ENCODE measurements at places on chromosomes 5 and 9.

DNA sequence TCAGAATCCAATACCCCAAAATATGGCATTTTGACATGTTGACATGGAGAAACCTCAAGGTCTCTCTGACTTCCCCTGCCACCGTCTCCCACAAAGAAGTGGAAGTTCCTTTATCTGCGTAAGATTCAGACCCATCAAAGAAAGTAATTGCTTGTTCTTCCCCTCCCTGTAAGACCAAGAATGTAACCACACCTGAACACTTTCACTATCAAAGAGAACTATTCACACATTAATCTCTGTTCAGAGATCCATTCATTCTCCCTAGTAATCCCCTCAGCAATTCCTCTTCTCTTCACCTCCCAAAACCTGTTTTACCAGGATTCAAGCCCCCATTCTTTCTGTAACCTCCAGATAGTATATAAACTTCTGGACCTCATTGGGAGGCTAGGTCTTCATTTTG is 4.1 kb upstream of the SLC1A1 start:
- no peak for DNase-seq

GRCh38 chr5:141898448-141899049 is 20.3 kb upstream of the PCDH1 start:
- no peak for DNase-seq

GRCh38 chr9:135565141-135565628 is 3.6 kb downstream of the PAEP start:
- DNase-seq: no peak

GRCh38 chr5:68843624-68844364 is 250.0 kb upstream of the SLC30A5 start:
- no peak for DNase-seq

GRCh38 chr5:87103616-87104287 is 163.9 kb upstream of the RASA1 start:
- DNase-seq: no peak

GRCh38 chr9:99544526-99544925 is 277.2 kb upstream of the NR4A3 start:
- no peak for DNase-seq

DNA sequence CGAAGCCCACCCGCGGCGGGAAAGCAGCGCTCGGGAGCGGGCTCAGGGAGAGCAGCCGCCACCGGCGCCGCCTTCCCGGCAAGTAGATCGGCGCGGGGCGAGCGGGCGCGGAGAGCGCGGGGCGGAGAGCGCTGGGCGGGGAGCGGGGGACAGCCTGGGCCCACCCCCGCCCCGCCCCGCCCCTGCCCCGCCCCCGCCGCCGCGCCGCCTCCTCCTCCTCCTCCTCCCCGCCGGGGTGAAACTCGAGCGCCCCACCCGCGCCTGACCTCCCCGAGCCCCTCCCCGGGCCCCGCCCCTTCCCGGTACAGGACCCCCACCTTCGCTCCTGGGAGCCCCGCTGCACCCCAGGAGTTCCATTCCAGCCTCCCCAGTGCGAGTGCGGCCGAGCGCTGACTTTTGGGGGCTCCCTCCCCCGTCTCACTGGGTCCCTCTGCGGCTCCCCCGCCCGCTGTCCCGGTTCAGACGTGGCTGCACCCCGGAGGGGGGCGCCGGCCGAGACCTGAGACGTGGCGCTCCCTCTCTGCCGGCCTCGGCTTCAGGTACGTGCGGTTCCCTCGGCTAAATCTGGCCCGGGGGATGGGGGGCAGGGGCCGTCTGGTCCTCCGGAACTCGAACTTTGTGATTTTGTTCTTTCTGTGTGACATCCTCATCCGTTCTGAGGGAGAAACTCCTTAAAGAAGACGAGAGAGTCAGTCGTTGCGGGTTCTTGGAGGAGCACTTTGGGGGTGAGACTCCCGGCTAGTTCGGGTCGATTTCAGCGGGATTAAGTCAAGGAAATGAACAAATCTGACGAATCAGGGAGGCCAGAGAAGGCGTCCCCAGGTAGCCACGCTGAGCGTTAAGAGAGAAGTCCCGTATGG is at the start of gene SEMA5A:
Gene SEMA5A, minus strand, starts transcription at position 84 of the 860 bp plus-strand sequence. CDS start 166,129 bp downstream, outside the sequence.
- peak; percentile 59 for DNase-seq

DNA sequence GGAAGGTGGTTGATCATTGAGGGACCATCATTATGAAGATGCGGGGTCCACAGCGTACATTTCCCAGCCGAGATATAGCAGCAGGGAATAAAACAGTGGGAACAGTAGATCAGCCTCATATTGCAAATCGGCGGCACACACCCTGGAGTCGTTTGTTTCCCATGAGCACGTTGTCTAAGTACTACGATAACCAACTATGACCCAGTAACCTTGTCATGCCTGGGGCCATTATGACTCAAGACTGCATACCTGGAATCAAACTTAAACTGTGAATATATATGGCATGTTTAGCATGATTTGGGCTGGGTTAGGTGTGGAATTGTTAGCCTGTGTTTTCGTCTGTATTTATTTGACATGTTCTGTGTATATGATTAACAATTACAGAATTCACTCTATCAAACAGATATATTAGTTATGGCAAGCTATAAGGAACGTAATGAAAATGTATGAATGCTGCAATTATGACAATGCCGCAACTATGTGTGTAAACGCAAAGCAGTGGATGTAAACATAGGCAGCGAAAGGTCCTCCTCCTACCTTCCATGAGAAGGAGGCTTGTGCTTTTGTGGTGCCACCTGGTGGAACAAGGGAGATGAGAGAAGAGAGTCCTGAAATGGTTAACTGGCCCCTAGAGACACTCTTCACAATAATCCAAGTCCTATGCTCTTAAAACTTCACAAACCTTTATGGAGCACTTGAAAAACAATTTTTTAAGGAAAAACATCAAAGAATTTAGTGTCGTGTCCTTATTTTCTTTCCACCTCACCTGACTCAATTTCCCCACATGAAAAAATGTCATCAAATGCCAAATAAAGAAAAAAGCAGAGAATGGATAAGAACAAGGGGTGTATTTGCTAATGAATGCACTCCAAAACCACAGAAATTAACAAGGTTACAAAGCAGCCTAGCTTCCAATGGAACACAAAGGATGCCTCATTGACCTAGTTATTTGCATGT is 47.1 kb downstream of the SEMA5A start:
- DNase-seq: peak; percentile 63

DNA sequence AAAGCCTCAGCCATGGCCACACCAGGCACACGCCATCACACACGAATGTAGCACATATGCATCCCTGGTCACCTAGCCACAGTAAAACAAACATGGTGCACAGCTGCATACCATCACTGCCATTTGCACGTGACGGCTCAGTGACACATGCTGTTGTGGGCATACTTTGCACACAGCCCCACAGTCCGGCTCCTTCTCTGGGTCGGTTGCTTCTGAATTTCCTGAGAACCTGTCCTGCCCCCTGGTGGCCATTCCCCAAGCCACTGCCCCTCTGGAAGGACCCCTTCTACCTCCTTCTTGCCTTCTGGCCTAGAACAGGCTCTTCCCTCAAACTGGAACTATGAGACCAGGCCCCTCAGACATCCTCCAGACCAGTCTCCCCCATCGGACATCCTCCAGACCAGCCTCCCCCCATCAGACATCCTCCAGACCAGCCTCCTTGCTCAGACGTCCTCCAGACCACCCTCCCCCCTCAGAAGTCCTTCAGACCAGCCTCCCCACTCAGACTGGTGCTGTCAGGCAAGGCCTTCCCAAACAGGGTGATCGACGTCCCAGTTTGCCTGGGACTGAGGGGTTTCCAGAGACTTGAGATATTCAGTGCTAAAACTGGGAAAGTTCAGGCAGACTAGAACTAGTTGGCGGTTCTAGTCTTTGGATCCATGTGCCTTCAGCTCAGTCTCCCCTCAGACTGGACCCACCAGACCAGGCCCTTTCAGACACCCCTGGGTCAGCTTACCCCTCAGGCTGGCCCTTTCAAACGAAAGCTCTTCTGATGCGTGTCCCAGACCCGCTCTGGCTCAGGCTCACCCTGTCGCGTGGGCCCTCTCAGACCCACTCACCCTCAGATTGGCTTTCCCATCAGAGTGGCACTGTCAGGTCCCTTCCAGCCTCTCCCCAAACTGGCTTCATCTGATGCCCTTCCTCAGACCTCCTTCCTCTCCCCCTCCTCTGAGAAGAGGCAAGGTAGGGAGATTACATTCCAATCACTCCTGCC is 24.3 kb upstream of the ENHO start:
- peak; percentile 81 for DNase-seq

DNA sequence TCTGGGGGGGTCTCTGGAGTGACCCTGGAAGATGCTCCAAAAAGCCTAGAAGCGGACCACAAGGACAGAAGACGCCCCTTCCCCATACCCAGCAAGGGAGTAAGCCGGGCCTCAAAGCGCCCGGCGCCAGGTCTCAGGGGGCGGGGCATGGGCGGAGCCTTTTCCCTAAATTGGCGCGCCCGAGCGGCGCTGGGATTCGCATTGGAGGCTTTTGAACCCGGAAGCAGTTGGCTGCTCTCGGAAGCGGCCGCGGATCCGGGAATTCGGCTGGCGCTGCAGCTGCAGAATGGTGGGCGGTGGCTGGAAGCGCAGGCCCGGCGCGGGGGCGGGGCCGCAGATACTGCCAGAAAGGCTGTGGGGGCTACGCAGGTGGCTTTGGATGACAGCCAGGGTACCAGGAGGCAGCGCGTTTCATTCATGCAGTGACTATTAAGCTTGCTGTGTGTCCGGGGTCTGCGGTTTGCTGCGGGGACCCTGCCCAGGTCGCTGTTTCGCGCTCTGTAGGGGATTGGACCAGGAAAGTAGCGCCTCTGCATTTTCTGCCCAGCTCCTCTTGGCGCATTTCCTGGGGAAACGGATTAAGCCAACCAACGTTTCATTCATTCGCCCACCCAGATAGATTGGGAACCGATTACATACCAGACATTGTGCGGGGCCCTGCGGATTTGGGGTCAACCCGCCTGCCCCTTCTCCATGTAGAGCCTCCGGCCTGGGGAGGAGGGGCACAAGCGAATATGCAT is 83.0 kb upstream of the FREM1 start:
- peak; percentile 93 for DNase-seq

DNA sequence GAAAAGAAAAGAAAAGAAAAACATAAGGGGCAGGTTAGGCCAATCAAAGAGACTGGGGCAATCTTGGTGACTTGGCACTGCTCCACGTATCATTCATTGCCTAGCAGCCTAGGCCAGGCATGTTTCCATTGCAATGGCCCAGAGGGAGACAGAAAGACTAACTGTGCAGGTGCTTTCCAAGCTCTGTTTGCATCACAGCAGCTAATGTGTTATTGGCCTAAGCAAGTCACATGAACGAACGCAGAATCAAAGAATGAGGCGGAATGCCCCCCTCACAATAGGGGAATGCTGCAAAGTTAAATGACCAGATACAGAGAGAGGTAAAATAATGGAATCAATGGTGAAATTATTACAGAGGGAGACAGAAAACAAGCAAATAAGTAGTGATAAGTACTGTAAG is 11.1 kb upstream of the VPS13A start:
- no peak for DNase-seq

- DNase-seq: no peak
Measured at GRCh38 chr9:92610470-92611420, 59.2 kb downstream of the IPPK start.

- DNase-seq: no peak
Measured at GRCh38 chr9:91258451-91258850, 103.3 kb downstream of the AUH start.

DNA sequence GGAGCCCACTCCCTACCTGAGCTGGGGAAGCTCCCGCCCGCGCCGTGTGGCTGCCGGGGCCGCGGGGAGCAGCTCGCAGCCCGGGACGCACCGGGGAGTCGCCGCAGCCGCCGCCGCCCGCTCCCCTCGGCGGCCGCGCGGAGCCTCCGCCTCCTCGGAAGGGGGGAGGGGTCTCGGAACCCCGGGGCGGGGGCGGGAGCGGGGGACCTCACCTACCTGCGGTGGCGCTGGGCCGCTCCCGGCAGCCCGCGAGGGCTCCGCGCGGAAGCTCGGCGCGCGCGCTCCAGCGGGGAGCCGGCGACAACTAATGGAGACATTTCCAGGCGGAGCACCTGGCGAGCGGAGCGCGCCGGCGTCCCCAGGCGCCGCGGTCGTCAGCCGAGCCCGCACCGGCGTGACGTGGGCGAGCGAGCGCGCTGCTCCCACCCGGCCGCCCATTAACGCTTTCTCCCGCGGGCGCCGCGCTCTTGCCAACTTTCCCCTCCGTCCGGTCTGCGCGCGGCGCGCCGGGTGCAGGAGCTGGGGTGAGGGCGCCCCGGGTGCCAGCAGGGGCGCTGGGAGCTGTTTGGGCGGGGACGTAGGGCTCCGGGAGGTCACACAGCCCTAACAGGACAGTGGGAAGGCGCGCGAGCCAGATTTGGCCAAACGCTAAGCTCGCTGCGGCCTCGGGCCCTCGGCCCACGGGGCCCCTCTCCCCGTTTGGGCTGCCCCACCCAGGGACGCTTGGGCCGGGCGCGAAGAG is 4.3 kb upstream of the IRX4 start:
- no peak for DNase-seq

GRCh38 chr5:103120607-103121200 is 603 bp downstream of the PPIP5K2 start:
- DNase-seq: peak; percentile 10

GRCh38 chr9:127545196-127546124 is 66.6 kb upstream of the STXBP1 start:
- DNase-seq: peak; percentile 90

DNA sequence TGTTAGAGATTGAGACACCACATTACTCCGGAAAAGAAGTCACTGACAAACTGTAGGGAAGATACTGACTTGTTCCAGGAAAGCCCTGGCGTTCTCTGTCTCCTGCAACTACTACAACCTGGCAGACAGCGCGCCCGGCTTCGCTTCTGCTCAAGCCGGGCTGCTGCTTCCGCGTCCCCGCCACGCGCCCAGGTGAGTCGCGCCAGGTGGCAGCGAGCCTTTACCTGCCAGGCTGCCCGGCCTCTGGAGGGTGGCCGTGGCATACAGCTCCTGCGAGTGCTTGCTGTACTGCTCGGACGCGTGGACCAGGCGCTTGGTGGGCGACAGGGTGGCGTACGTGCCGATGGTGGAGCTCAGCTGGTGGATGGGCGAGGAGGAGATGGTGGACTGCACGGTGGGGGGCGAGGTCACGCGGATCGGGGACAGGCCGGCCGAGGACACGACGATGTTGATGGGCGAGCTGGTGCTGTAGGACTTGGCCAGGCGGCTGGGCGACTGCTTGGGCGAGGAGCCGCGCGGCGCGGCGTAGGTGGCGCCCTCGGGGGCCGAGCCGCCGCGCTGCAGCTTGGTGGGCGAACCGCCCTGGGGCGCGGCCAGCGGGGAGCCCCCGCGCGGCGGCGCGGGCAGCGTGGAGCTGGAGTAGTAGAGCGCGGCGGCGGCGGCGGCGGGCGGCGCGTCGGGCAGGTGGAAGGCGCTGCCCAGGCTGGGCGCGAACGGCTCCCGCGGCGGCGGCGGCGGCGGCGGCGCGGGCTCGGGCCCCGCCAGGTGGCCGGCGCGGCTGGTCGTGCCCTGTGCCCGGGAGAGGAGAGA is 519.6 kb downstream of the CTNND2 start:
- no peak for DNase-seq

- DNase-seq: no peak
Measured at GRCh38 chr5:7684826-7685225, 166.1 kb downstream of the CFAP90 start.

Data from HT1080 (cell line).